IgD-negative memory B cell (primary cell): ENCODE measurements at places on chromosomes 5 and 9. TPM values are rescaled to one million over a fixed set of nuclear protein-coding genes. Genes with fewer than 3 reads are reported as not detected.

MLANA gene
- polyA plus RNA-seq = not detected

PCDHGA7 gene
- polyA plus RNA-seq = not detected

DNLZ gene
- 78.0 TPM for polyA plus RNA-seq

GTF3C5 gene
- polyA plus RNA-seq = 34.5 TPM

BTNL8 gene
- not detected for polyA plus RNA-seq

GARIN3 gene
- polyA plus RNA-seq = not detected

PCDHA12 gene
- polyA plus RNA-seq = not detected

SOX30 gene
- 0.81 TPM for polyA plus RNA-seq

ANKRD34B gene
- not detected for polyA plus RNA-seq

SAXO1 gene
- polyA plus RNA-seq = not detected

BHMT gene
- not detected for polyA plus RNA-seq

SHC3 gene
- not detected for polyA plus RNA-seq

PCDHGA12 gene
- polyA plus RNA-seq = 0.59 TPM

ADAMTS6 gene
- 0.88 TPM for polyA plus RNA-seq

PLCXD3 gene
- polyA plus RNA-seq = not detected

FBP2 gene
- polyA plus RNA-seq = not detected

CXCL14 gene
- polyA plus RNA-seq = not detected

ZNF462 gene
- not detected for polyA plus RNA-seq

SH3RF2 gene
- polyA plus RNA-seq = not detected

TAF11L10 gene
- polyA plus RNA-seq = not detected

DBH gene
- not detected for polyA plus RNA-seq
